Muscle of leg (tissue), 16 donors: ENCODE measurements at places on chromosomes 1 and 21. TPM values are rescaled to one million over a fixed set of nuclear protein-coding genes. Genes with fewer than 3 reads are reported as not detected.
A peak's percentile ranks its signal among the peaks of the same experiment; 100 is the strongest.

DSCAM gene
- 1.1 TPM for polyA plus RNA-seq

- no peak for DNase-seq
Measured at GRCh38 chr1:92759361-92759760, 25.5 kb downstream of the EVI5 start.

DNA sequence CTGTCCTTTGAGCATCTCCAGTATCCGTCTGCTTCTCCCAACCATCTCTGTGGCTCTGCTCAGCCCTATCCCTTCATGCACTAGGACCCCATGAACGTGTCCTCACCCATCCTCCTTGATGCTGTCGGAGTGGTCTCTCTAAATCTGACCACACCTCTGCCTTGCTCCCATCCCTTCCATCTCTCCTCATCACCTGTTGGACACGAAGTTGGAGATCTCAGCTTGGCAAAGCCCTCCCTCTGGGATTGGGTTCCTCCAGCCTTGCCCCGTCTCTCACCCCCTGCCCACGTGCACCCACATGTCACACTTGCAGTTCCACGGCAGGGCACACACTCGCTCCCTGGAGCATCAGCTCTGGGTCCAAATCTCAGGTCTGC, 135.7 kb downstream of the ACTL8 start:
- no peak for DNase-seq

CFHR3 gene
- 1.7 TPM for polyA plus RNA-seq

DNA sequence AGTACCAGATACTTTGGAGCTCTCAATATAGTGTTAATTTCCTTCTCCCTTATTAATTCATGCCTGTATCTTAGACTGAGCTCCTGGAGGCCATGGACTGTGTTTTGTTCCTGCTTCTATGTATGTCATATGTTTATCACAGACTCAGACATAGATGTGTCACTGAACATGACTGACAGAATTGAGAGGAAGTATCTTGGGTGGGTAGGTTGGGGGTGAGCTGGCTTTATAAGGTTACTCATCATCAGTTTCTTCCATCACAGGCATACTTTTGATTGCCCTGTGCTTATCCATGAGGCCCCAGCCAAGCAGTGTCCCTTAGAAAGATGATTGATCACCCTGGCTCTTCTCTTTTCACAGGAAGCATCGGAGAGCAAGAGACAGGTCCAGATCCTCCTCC, 5.6 kb upstream of the SH3D21 start:
- no peak for DNase-seq

VANGL1 gene
- 5.2 TPM for polyA plus RNA-seq

A3GALT2 gene
- polyA plus RNA-seq, result not detected

- no peak for DNase-seq
Measured at GRCh38 chr1:225769687-225770086, 7.9 kb upstream of the SRP9 start.

CTSE gene
- 0.48 TPM for polyA plus RNA-seq

DNA sequence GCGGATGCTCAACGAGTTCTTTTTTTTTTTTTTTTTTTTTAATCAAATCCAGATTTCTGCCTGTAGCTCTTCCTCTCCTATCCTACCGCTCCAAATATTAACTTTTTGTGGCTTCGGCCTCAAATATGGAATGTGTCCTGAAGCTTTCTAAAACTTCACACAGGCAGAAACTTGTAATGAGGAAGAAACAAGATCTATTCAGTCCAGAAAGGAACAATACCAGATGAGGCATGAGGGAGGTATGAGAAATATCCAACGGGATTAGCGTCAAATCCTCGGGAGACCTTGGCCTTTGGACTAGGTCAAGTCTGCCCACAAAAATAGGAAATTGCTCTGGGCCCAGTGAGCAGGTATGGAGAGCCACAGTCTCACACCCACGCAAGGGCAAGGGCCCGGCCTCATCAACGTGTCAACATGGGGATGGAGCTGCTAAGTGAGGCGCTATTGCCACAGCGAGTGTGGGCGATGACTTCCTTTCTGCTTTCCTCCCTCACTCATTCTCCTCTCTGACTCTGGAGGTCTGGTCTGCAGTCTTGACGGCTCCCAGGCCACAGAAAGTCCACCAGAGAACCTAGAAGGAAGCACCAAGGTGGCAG, 66.6 kb downstream of the BCAR3 start:
- peak; percentile 74 for DNase-seq

- peak; percentile 23 for DNase-seq
Measured at GRCh38 chr1:245155272-245156040, 671 bp downstream of the KIF26B start.

GRCh38 chr1:16176653-16177052, 20.8 kb upstream of the EPHA2 start:
- DNase-seq, result no peak

DNA sequence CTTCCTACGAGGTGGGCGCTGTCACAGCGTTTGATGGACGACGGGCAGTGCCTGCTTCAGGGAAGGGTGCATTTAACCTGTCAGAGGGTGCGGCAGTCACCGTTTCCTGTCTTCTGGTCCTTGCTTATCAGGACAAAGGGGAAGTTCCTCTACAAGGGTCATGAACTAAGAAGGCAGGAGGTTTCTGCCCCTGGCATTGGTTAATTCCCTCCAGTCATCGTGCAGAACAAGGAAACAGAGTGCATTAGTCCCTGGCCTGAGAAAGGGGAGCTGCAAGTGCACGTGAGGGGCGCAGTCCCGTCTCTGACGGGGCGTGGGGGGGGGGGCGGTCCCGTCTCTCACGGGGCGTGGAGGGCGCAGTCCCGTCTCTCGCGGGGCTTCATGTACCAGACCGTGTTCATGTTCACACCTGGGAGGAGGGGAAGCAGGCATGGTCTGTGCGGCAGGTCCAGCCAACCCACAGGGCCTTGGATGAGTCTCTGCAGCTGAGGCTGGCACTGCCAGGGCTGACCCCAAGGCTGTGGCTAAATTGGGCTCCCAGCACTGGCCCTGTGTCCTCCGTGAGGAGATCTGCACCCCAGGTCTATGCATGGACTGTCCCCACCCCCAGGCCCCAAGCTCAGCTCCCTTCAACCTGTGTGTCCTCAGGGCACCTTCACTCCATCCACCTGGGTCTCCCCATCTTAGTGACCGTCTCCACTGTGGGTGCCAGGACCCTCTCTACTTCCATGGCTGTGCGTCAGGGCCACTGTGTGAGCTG, 89.2 kb upstream of the COL6A1 start:
- DNase-seq, result no peak

GRCh38 chr1:187045371-187045770, 216.6 kb downstream of the PLA2G4A start:
- no peak for DNase-seq

DNA sequence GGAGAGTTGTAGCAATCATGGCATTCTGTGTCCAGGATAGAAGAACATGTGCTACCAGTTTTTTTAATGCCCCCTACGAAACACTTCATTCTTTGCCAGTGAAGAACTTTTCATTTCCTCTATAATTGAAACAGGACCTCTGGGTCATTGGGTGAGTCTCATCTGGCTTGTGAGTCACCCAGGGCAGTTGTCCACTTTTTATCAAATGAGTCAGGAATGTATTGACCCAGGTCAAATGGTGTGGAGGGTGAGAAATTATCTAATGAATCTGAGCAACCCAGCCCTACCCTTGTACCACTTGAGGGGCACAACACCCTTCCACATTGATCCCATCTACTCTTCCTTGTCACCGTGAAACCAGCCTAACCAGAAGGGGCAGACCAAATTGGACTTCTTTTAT, 417.3 kb upstream of the PROX1 start:
- DNase-seq, result no peak

GRCh38 chr1:199690496-199690895, 337.0 kb upstream of the NR5A2 start:
- DNase-seq, result no peak

GJC2 gene
- 1.3 TPM for polyA plus RNA-seq

DNA sequence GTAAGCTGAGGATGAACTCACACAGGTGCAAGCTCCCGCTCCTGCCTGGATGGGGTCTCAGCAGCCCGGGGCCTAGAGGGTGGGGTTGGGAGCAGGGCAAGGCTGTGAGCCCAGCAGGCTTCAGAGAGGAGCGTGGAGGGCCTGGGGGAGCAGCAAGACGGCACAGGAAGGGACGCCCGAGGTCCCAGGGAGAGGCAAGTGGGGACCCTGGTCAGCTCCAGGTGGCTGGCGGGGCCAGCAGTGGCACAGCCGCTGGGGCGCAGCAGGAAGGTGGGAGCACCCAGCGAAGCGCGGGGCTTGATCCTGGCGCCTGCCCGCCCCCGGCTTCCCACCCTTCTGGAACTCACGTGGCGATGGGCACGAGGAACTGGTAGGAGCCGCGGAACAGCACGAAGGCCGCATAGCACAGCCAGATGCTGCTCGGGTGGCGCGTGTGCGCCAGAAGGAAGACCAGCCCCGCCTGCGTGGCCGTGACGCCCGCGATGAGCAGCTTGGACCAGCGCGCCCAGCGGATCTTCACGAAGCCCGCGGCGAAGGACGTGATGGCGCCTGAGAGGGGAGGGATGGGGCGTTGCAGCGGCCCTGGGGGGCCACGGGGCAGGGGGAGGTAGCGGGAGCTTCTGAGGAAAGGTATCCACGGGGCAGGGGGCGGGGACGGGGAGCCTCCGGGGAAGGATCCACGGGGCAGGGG, 11.7 kb downstream of the SLC19A1 start:
- no peak for DNase-seq

FCRL4 gene
- polyA plus RNA-seq, result not detected

MAB21L3 gene
- 0.29 TPM for polyA plus RNA-seq

MYCL gene
- 4.1 TPM for polyA plus RNA-seq

DNA sequence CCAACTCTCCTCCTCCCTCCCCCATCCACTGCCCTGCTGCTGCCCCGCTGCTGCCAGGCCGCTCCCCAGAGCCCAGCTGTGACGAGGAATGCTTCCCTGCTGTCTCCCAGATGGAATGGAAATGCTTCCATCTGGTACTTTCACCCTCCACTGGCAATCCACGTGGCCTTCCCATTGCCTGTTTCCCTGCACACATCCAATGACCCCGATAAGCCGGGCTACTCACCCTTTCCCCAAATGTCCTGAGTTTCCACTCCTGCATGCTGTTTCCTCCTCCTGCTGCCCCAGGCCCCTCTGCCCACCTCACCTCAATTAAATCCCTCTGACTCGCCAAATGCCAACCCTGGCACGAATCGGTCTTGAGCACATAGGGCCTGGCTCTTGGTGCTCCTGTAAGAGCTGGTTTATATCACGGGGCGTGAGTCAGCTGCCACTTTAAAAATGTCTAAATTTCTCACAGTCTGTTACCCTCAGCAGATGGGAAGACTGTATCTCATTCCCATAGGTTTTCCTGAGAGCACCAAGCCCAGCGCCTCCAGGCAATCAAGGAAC, 36.4 kb downstream of the MRAP start:
- DNase-seq, result no peak

DNA sequence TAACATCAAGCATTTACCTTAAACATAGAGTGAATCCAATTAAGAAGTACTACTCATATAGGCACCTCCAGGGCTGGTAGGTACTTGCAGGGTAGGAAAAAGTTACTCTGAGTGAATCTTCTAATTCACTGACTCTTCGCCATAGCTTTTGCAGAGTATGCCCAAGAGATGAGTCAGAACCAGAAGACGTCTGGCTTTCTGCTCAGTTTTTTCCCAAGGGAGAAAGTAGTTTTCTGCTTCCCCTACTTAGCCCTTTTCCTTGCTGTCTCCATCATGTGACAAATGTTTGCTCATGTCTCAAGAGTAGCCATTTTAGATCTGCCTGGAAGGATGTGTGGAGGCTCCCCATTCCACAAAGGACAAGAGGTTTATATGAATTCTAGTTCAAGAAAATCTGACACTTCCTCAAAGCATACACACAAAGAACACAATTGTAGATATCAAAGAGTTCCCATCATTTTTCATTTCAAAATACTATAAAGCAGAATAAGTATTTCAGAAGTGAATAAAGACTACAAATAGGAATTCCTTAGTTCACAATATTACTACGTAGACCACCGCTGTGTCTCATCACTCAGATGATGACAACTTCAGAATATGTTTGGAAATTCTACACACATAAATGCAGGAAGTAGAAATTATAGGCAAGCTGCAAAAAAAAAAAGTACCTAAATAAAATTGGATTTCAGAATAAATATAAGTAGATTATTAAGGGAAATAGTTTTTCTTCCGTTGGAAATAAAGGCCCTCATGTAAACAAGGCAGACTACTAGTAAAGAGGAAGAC, 98.5 kb downstream of the ASH1L start:
- DNase-seq, result no peak

- no peak for DNase-seq
Measured at GRCh38 chr1:243260221-243260880, 4.5 kb downstream of the SDCCAG8 start.

ITLN1 gene
- 0.30 TPM for polyA plus RNA-seq

DNA sequence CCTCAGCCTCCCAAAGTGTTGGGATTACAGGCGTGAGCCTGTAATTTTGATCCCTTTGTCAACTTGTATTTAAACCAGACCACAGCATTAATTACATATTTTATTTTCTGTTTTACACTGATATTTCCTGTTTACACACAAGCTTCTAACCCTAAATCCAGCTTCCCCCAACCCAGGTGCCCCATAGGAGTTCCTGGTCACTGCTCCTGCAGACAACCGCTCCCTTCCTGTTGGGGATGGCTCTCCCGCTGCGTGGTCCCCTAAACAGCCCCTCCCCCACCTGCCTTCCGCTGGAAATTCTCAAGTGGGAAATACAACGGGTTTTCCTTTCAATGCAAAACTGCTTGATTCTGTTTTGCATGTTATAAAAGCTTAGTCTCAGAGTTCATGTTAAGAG, 3.7 kb downstream of the CSTB start:
- no peak for DNase-seq

KCNAB2 gene
- 5.4 TPM for polyA plus RNA-seq

PTCH2 gene
- polyA plus RNA-seq, result 8.9 TPM

KCNA3 gene
- 0.09 TPM for polyA plus RNA-seq

GRCh38 chr21:36027347-36027746, 33.0 kb downstream of the SETD4 start:
- no peak for DNase-seq

TMPRSS3 gene
- 0.17 TPM for polyA plus RNA-seq

DNA sequence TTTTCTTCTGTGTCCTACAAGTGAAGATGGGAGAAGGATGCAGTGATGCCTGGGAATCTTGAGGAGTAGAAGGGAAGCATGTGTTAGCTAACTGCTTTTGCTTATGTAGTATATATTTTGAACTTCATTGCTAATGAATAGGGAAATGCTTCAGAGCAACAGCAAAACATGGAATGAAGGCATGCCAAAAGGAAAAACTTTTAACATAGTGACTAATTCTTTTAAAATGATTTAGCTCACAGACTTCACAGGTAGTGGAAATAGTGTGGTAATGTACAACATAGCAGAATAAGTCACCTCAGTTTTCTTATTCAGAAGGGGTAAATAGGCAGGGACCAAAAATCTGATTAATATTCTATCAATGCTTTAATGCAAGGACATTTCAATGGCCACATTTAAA, 95.5 kb downstream of the LYPLAL1 start:
- DNase-seq, result no peak
